ENCODE measurements at places on chromosomes 13 and 19.

DNA sequence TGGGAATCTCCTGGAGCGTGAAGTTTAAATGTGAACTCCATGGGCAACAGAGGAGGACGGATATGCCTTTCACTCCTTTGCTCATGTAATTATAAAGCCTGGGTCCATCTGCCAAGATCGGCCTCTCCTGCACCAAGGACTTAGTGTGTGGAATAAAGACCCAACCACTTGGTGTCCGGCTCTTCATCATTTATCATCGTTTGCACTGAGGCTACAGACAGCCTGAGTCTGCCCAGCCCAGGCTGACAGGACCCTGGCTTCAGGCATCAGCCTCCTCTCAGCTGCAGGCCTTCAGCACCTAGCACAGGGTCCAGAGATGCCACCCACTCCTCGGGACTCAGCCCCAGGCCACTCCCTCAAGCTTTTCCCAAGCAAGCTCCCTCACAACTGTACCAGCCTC is 206.8 kb upstream of the IPO5 start:
- DNase-seq: no peak

- DNase-seq: no peak
Measured at GRCh38 chr13:41565216-41565615, 107.9 kb downstream of the RGCC start.

- no peak for DNase-seq
Measured at GRCh38 chr13:39963612-39964011, 308.1 kb downstream of the COG6 start.

DNA sequence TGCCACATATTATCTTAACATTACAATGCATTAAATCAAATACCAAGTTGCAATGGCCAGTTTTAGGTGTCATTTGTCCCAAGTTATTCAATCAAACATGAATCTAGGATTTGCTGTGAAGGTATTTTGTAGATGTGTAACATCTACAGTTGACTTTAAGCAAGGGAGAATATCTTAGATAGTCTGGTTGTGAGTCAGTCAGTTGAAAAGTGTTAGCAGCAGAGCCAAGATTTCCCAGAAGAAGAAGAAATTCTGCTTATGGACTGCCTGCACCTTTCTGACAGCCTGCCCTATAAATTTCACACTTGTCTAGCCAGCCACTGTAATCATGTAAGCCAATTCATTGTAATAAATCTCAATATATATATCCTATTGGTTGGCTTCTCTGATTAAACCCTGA is 41.3 kb upstream of the INTS6 start:
- DNase-seq: no peak

- no peak for DNase-seq
Measured at GRCh38 chr19:37991841-37992248, 84.8 kb downstream of the SIPA1L3 start.

DNA sequence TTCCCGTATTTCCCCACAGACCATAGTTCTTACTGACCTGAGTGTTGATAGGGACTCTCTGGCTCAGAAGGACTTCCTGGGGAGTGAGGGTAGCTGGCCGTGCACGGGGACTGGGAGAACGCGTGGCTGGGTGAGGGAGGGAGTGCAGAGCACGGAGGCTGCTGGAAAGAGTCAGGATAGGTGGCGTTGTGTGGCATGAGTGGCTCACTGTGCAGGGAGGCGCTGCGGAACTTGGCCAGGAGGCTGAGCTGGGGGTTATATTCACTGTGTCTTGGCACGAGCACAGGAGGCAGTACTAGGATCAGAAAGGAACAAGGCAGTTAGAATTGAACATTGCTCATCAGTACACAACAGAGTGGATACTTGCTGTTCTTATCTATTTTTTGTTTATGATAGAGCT is 47.4 kb downstream of the SMAD9 start:
- no peak for DNase-seq

DNA sequence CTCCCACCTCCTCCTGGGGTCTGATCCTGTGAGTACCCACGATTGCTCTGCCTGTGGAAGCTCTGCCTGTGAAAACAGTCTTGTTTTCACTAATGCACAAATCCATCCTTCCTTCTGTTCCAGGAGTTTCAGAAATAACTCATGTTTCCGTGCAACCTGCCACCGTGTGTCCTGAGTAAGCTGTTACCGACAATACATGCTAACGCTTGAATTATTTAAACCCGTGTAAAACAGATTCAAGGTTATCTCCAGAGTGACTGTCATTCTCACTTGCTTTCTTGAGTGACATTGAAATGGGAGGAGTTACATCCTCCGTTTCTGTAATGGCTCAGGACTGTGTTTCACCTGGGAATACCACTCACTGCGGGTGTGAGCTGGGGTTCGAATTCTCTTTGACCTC is 24.9 kb downstream of the GPR12 start:
- DNase-seq: no peak

DNA sequence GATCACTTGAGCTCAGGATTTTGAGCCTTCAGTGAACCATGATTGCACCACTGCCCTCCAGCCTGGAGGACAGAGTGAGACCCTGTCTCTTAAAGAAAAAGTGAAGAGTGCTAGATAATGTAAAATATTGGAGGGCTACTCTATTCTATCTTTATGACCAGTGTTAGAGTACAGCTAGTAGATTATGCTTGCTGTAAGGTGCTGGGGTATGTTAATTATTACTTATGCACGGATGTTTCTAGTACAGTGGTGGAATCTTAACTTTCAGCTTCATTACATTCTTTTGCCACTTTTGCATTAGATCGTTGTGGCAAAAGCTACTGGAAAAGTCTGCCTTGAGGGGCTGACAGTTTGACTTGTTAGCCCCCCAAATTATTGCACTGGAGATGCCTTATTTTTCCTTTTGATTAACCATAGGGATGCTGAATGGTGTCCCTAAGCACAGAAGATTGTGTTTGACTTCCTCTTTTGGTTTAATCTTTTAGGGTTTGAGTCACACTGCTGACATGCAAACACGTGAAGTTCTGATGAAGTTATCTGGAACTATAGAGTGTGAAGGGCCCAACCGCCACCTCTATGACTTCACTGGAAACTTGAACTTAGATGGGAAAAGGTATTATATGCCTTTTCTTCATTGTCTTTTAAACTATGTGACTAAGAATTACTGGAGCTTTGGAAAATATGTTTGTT is 169.8 kb downstream of the ATP8A2 start:
- DNase-seq: no peak
